ENCODE measurements at places on chromosomes 12 and 14.

DNA sequence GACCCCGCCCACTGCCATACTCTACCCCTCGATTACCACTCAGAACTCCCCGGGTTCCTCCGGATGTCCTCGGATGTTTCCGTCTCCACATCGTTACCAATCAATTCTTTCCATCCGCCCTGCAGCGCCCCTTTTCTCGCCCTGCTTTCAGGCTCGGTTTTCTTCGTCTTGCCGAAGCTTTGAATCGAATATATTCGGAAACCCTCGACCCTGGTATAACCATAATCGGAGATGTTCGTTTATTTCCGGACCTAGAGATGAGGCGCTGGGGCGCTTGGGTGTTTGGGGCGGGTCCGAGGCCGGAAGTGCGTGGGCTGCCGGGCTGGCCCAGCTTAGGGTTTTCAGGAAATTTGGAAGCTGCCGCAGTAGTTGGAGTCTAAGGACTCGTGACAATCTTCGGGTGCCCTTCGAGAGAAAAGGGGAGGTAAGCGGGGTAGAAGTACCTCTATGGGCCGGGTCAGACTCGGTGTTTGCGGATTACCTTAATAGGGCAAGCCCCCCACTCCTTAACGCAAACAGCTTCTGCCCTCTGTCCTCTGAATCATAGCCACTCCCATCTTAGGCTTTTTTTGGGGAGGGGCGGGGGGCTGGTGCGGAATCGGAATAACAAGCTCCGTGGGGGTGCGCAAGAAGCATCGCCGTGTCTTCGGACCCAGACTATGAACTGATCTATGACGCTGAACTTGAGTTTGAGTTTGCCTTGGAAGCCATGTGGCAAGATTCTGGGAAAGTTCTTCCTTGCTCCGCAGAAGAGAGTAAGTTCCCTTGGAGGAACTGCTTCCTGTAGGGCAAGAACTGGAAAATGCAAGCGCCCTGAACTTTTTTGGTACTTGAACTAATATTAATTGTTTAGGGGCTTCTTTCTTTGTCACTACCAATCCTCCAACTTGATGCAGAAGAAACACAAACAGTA is at the start of gene C14orf119:
C14orf119 (plus strand) TSS at position 310 of the 913 bp plus-strand sequence. CDS start 2,154 bp downstream, outside the sequence.
- DNase-seq, result no peak

- DNase-seq, result no peak
Measured at GRCh38 chr14:63897721-63898163, 44.9 kb downstream of the SYNE2 start.

- no peak for DNase-seq
Measured at GRCh38 chr12:31773223-31773750, 44.5 kb upstream of the AMN1 start.

DNA sequence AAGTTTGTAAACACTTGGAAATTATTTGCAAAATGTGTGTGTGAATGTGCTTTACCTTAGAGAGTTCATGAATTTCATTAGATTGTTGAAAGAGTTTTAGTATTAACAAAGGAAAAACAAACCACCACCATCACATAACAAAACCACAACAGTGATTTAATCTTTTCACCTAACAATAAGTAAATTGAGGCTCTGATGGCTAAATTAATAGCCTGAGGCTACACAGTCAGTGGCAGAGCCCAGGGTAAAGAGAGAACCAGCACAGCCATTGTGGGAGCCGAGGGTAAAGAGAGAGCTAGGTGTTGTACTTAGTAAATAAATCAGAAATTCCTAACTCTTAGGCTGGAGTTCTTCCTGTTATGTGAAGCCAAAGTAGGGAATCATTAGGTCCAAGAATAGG is 51.2 kb upstream of the CAPRIN2 start:
- no peak for DNase-seq

GRCh38 chr14:101626331-101626730 is 65.0 kb downstream of the DIO3 start:
- no peak for DNase-seq

GRCh38 chr12:51850081-51850964 is 1.8 kb upstream of the FIGNL2 start:
- DNase-seq, result no peak

DNA sequence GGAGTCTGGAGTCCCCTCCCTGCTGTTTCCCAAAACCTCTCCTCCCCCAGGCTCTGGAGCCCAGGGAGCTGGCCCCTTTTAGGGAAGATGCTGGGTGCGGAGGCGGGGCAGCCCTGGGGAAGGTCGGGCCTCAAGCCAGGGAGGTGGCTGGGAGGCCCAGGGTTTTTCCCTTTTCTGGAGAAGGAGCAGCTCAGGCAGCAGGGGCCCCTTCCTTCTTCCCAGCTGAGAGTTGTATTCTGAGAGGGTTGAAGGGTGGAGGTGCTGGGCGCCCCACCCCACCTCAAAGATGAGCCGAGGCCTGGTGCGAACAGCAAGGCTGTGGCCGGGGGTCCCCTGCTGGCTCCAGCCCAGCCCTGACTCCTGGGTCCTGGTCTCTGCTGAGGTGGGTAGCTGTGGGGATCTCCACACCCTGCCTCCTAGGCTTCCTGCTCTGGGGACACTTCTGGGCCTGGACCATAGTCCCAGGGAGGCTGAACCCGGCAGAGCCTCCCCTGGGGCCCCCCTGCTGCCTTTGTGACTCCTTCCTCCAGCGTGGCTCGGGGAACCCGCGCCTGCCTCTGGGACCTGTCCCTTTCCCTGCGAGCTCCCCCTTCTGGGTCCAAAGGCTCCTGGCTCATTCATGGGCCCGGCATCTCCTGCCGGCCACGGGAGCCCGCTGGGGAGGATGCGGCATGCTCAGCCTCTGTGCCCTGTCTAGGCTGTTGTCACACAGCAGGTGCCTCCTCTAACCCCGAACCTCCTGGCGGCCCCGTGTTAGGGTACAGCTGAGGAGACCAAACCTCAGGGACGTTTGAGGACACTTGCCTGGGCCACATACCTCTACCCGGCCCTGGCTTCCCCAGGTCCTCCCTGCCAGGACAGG is 4.4 kb downstream of the TRMT61A start:
- DNase-seq, result no peak

DNA sequence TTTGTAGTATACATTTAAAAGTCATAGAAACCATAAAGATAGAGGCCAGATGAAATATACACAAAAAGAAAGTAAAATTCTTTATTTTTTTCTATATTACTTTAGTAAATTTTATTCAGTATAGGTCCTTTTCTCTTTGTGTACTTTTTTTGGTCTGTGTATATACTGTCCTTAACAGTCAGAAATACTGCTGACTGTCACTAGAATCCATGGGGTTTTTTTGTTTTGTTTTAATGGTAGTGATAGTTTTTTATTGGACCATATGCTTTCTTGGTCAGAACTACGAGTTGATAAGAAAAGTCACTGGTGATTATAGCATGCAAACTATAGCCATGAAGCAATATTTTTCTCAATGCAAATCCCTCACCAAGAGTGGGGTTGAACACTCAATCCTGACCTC is 165.4 kb downstream of the FOXA1 start:
- DNase-seq, result no peak

GRCh38 chr14:54683882-54684794 is 117.2 kb downstream of the SAMD4A start:
- no peak for DNase-seq

DNA sequence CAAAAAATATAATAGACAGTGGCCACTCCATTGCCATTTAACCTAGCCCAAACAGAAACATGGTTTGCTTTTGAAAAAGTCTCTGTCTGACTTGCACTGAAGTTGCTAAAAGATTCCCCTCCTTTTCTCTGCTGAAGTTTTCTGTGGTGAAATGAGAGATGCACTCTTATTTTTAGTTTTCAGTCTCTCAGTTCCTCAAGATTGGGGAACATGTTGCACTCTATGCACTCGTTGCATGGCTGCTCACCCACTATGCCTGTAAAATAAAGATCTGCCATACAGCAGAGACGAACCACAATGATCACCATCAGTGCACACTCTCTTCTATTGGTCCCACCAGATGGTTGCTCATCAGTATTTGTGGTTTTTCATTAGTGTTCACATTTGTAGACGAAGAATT is 13.1 kb upstream of the DAAM1 start:
- DNase-seq, result no peak

GRCh38 chr14:93744176-93744575 is 44.1 kb downstream of the PRIMA1 start:
- DNase-seq, result no peak

- no peak for DNase-seq
Measured at GRCh38 chr12:102454808-102455760, 25.3 kb downstream of the IGF1 start.

DNA sequence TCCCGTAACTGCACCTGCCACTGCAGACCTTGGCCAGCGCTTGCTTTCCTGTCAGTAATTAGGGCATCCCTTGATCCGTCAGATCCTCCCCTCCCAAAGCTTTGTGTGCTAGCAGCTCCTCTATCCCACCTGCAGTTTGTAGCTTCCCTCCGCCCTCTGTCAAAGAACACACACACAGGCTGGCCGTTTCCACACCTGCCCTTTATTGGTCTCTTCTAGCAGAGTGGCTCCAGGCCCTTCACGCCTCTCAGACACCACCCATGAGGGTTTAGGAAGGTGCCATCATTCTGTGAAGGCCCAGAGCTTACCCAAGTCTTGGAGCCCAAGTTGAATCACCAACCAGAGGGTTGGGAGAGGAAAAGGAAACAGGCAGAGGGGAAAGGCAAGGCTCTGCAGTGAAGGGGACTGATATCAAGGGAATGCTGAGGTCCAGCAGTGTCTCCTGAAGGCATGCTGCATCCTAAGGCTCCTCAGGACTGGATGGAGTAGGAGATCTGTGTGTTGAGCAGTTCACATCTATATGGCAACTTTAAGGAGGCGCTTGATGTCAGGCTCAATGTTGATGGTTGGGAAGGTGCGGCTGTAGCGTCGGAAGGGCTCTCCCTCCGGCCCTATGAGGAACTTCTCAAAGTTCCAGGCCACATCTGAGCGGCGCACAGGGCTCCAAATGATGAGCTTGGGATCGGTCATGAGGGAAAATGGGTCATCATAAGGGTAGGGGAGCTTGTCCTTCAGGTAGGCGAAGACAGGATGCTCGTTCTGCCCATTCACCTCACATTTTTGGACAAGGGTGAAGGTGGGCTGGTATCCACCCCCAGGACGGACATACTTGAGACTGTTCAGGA is 3.4 kb downstream of the GPX2 start:
- DNase-seq, result no peak

DNA sequence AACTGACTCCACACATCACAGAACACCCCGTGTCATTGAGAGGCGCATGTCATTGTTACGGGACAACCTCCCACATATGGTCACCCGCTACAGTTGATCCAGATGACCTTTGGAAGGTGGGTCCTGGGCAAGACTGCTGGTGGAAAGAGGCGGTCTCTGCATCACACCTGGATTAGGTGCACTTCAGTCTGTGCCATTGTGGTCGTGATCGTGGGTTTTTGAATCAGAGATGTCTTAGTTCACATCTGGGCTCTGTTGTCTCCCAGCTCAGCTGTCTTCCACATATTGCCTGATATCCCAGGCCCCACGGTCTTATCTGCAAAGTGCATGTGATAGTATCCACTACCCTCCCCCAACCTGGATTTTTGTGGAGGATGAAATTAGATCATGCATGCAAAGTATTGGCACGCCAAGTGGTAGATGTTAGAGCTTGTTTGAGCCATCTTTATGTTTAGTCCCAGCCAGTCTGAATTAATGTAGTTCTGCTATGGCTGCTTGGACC is 208.7 kb upstream of the FOXN3 start:
- no peak for DNase-seq

DNA sequence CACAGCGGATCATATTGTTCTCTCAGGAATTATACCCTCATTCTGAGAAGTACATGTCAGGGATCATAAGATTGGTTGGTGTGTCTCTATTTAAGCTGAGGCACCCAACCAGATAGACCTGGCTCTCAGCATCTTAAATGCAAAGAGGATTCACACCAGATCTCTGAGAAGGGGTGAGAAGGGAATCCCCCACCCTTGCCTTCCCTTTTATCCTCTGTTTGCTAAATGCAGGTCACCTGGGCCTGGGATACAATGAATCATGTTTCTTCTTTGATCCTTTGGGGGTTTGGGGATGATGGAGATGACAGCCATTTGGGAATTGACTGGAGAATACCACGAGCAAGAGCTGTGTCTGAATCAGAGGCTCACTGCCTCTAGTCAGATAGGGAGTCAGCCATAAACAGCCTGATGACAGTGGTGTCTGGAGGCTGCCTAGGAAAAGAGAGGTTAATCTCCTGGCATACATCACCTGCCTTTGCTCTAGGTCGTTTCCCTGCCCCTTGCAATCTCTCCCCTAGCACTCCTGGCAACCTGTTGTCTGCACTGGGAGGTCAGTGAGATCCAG is 11.2 kb upstream of the PDE1B start:
- DNase-seq, result no peak

DNA sequence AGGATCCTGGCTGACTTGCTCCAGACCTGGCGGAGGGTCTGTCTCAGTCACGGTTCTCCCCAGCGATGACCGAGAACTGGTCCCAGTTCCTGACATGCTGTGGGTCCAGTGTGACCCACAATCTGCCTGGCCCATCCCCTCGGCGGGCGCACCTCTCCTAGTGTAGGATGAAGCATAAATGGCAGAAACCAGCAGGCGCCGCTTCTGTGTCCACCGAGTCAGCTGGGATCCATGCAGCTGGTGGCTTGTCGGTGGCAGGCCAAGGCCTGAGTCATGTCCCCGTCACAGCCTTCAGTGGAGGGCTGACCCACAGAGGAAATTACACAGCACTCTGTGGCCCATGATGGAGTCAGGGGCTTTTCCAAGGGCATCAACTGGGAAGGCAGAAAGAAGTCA is 38.5 kb downstream of the NFKBIA start:
- DNase-seq, result no peak

DNA sequence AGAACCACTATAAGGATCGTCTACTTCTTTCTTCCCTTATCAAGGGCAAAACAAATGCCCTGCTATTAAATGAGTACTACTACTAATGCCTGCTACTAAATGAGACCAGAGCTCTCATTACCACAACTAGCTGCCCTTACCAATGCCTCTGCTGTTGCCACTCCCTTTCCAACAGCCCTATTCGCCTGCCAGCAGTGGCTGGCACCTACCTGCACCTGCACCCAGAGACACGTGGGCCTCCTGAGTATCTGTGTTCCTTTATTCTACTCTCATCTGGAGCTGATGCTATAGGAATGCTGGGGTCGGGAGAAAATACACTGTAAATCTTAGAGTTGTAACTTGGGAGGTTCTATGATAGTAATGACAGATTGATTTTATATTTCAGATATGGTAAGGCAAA is 174.7 kb downstream of the SLC2A13 start:
- peak; percentile 32 for DNase-seq

- DNase-seq, result peak; percentile 31
Measured at GRCh38 chr12:4584281-4584680, 22.3 kb downstream of the DYRK4 start.

DNA sequence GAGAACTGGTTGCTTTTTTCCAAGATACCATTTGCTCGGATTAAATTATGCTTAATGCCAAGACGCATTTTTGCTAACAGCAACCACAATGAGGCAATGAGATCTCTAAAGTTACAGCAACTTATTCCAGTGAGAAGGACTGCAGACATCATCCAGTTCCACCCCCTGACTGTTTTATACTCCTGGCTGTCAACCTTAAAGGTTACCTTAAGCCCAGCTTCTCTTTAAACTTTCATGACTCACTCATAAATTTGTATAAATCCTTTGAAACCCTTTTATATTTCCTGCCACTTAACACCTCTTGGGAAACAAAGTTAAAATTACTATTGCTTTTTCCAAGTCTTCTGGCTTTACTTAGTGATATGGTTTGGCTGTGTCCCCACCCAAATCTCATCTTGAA is 80.2 kb downstream of the TMTC1 start:
- no peak for DNase-seq

GRCh38 chr12:47818467-47819137 is 1.1 kb downstream of the HDAC7 start:
- no peak for DNase-seq

GRCh38 chr12:12561371-12562015 is 1.2 kb downstream of the DUSP16 start:
- DNase-seq, result peak; percentile 39

GRCh38 chr14:59753512-59753911 is 117.1 kb downstream of the RTN1 start:
- no peak for DNase-seq

All from NCI-H526 treated with DMSO at 0.1 percent for 48 hours (cell line).